ENCODE measurements at places on chromosomes 5 and 9.

DNA sequence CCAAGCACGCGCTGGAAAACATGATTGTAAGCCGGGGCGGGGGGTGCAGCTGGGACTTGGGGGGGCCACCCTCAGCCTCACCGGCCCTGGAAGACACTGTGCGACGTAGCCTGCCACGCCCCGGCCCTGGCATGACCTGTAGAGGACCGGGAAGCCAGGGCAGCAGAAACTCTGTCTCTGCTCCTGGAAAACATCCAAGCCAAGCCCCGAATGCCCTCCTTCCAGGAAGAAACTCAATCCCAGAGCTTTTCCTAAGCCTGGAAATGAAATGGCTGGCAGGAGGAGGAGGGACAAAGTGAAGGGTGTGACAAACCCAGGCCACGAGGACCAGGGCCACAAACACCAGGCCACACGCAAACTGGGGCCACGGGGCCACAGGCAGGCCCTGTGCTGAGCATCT, 55.4 kb downstream of the KCNT1 start:
- DNase-seq: no peak

GRCh38 chr9:21096172-21096900, 18.6 kb upstream of the IFNB1 start:
- DNase-seq: no peak

- DNase-seq: no peak
Measured at GRCh38 chr5:27830546-27830945, 792.2 kb upstream of the CDH9 start.

GRCh38 chr5:1662559-1663085, 137.0 kb downstream of the MRPL36 start:
- DNase-seq: no peak

GRCh38 chr5:1464096-1464446, 18.8 kb upstream of the SLC6A3 start:
- no peak for DNase-seq

DNA sequence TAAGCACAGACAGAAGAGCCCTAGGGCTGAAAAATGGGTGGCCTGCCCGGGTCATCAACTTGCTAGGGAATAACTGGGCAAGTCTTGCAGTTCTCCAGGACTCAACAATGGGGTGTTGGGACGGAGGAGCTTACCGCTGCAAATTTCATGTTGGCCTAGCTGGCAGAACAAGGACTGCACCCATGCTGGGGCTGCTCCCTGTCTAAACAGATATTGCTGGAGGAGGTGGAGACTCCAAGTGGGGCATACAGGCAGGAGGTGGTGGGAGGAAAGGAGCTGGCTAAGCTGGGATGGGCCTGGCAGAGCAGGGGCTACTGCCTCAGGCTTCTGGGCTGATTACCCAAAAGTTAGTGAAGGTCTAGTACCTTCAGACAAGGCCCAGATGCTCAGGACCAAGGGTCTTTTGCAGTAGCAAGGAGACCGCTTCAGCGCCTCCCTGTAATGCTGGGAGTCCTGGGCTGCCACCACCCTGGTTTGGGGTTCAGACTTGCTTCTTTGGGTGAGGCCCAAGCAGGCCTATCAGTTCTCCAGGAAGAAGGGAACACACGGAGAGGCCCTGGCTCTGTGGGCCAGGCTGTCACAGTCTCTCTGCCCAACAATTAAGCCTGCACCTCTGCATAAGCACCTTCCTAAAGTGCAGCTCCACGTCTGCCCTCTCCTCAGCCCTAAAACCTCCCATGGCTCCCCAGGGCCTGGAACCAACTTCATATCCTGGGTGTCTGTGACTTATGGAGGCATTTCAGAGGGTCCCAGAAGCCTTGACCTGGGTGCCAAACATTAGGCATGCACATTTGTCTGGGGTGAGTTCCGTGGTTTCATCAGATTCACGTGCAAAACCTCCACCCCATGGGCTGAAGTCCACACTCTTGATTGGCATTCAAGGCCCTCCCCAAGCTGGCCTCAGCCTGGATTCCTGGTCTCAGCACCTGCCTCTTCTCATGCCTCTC, 24.2 kb upstream of the KIF12 start:
- DNase-seq: no peak

DNA sequence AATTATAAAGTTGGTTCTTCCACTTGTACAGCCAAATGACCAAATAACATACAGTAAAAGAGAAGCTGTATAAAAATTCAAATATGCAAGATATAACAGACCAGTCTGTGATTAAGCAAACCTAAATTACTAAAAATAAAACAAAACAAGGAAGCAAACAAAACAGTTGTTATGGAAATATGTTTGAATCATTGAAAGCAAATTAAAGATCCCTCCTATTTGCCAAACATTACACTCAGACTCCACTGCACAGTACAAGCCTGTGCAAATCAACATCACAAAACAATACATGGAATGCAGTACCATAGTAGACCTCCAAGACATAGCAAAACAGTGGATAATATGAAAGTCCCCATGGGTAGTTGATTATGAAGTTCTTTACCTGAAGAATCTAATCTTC, 288.1 kb upstream of the PTGER4 start:
- DNase-seq: no peak

GRCh38 chr9:107404161-107404560, 85.4 kb downstream of the KLF4 start:
- no peak for DNase-seq

- no peak for DNase-seq
Measured at GRCh38 chr5:148469501-148469935, 85.8 kb downstream of the FBXO38 start.

GRCh38 chr5:6950860-6951259, 237.6 kb downstream of the TENT4A start:
- DNase-seq: no peak

DNA sequence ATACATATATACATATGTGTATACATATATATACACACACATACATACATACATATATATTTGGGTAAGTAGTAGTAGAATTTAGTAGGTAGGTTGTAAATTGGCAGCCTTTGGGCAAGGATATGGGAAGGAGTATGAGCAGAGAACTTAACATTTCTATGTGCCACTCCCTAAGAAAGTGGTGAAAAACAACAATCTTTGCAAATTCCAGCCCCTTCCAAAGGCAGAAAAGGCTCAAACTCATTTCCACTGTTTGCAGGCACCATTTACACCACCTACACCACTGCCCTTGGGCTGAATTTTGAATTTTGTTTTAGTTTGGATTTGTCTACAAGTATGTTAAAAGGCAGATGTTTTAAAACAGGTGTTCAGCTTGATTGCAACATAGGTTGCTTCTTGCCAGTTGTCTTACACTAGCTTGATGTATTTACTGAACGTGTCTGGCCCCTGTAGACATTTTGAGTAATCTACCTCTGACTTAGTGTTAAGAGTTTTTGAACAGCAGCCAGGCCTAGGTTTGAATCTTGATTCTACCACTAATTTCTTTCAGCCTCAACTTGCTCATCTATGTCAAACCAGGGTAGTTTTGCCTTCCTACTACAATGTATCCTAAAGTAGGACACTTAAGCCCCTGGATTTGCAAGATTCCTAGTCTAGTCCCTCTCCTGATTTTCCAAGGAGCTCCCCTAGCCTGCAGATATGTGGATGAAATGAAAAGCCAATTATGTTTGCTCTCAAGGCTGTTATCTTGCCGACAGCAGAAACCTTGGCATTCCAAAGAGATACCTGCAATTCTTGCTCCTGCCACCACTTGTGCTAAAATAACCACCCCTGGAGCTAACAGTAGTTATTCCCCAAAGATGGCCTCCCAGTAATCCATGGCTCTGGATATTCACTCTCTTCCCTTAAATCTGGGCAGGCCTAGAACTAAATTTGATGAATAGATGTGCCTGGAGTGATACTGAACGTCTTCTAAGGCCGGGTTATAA, 156.2 kb upstream of the SLC44A1 start:
- DNase-seq: no peak

DNA sequence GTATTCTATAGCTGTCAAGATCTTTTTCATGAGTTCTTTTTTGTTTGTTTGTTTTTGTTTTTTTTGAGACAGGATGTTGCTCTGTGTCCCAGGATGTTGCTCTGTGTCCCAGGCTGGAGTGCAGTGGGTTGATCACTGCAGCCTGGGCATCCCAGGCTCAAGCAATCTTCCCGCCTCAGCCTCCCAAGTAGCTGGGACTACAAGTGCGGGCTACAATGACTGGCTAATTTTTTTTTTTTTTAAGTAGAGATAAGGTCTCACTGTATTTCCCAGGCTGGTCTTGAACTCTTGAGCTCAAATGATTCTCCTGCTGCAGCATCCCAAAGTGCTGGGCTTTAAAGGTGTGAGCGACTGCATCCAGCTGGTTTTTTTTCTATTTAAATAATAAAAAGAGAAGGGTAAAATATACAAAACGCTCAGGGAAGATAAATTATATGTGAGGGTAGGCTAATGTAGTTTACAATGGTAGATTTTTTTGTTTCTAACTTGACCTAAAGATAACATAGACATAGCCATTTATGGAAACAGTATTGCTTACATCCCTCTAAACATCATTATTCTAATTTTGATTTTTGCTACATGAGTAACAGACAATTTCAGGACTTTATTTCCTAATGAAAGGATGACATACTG, 21.9 kb downstream of the ERBIN start:
- DNase-seq: no peak

DNA sequence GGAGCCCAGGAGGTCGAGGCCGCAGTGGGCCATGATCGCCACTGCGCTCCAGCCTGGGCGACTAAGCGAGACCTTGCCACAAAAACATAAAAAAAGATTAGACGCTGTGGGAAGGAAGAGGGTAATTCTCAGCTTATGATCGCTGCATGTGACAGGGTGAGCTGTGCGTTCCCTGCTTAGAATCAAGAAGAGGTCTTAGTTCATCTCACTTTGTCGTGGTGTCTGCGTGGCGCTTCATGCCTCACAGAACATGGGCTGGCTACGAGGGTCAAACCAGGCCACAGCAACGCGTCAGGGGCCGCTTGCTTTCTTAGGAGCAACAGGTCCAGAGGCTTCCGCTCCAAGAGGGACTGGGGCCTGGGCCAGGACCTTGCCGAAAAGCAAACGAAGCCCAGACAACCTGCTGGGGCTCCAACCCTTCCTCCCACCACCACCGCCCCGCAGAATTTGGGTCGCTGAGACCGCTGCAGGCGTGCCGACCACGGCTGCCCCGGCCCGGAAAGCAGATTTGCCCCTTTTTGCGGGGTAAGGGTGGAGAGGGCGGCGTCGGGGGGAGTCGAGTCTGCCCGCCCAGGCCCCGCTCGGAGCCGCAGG, 10.0 kb upstream of the GRIN1 start:
- no peak for DNase-seq

DNA sequence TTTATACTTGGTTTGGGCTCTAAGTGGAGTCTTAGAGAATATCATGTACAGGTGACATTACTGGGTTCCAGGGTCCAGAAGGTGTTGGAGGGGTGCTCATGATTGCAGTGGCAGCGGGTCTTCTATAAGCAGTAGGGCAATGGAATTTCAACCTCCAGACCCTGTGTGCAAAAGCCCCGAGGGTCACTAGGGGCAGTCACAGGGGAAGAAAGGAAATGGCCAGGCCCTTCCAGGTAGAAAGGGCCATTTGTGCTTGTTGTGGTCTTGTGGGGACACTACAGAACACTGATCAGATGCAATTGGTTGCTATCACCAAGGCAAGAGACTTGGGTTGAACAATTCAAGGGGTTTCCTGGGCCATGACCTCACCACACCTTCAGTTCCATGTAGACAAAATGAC, 283.4 kb downstream of the GADD45G start:
- DNase-seq: no peak

Measured in activated T-helper 1 cell treated with Interleukin-2 at 50 U/mL for 16 hours (primary cell).